ENCODE measurements at places on chromosomes 6 and 20.

DNA sequence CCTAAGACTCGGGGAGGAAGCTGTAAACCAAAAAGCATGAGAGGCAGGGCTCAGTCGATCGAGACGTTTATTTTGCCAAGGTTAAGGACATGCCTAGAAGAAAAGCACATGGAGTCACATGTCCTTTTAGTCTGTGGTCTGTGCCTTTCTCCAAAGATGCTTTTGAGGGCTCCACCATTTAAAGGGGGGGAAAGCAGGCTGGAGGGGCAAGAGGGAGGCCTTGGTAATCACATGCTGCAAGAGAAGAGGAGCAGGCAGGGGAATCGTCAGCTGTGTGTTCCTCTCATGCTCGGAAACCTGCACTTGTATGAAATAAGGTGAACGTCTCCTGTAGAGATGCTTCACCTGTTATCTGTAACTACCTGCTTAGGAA is 9.1 kb upstream of the YTHDF1 start:
- DNase-seq: no peak

- DNase-seq: no peak
Measured at GRCh38 chr20:47352332-47353238, 3.9 kb downstream of the ZMYND8 start.

GRCh38 chr20:2840967-2841531 is 504 bp downstream of the VPS16 start:
- peak; percentile 44 for DNase-seq

DNA sequence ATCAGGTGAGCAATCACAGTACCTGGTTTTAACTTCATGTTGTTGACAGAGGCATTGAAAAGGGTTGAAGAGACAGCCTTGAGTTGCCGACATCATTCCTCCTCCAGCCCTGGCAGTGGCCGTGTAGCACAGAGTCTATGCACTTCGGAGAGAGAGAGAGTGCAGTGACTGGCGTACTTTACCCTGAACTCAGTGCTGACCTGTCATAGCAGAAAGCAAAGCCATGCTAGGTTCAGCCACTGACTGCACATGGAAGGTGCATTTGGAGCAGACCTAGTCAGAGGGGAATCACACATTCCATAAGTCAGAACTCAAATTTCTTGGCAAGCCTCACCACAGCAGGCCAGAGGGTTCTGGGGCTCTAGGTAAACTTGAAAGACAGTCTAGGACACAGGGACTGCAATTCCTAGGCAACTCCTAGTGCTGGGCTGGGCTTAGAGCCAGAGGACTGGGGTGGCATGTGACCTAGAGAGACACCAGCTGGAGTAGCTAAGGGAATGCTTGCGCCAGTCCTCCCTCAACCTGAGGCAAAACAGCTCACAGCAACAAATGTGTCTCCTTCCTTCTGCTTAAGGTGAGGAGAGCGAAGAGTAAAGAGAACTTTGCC is 69.1 kb downstream of the ELOVL4 start:
- DNase-seq: no peak

DNA sequence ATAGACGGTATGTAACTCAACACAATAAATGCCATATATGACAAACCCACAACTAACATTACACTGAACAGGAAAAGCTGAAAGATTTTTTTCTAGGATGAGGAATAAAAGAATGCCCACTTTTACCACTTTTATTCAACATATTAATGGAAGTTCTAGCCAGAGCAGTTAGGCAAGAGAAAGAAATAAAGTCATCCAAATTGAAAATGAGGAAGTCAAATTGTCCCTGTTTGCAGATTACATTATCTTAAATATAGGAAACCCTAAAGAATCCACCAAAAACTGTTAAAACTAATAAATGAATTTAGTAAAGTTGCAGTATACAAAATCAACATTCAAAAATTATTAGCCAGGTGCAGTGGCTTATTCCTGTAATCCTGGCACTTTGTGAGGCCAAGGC is 24.6 kb upstream of the ADGB start:
- DNase-seq: no peak

- no peak for DNase-seq
Measured at GRCh38 chr20:58058421-58059259, 169.8 kb downstream of the ANKRD60 start.

- no peak for DNase-seq
Measured at GRCh38 chr20:15992564-15992963, 580.7 kb downstream of the KIF16B start.

DNA sequence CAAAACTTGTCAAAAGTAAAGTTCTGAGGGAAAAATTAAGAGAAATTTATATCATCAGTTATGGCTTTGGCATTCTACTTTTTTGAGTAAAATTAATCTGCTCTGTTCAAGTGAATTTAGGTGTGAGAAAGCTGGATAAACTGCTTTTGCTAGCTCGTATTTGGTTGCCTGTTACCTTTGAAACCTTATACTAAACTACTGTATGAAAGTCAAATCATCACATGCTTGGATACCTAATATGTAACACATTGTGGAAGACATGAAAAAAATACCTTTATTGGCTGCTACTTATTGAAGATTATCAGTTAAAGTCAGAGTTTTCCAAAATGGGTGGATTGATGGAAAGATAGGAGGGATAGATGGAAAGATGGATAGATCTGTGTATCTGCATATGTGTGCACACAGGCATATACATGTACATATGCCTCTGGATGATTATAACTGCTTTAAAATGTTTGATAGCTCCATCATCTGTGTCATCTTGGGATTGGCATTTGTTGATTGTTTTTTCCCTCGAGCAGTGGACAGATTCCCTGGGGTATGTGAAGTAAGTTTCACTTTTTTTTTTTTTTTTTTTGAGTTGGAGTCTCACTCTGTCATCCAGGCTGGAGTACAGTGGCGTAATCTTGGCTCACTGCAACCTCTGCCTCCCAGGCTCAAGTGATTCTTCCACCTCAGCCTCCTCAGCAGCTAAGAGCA is 24.3 kb downstream of the SCAF8 start:
- DNase-seq: no peak

- no peak for DNase-seq
Measured at GRCh38 chr20:50932016-50932485, 814 bp upstream of the ADNP start.

- no peak for DNase-seq
Measured at GRCh38 chr6:90124874-90125510, 171.7 kb downstream of the BACH2 start.

DNA sequence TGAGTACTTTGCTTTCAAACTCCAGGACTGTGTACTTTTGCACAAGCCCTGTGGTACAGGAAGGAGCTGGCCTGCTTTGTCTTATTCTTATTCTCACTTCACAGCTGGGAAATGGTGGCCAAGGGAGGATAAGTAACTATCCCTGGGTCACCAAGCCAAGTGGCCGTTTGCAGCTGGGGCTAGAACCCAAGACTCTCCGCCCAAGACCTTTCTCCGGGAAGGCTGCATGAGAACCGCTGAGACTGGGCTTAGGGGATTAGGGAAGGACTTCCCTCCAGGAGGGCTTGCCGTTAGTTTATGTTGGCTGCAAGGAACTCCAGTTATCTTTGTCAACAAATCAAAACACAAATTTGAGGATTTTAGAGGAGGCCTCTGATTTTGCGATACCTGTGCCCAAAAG is 343.2 kb upstream of the RNF24 start:
- no peak for DNase-seq

GRCh38 chr6:168196385-168196860 is 117.4 kb upstream of the FRMD1 start:
- no peak for DNase-seq

DNA sequence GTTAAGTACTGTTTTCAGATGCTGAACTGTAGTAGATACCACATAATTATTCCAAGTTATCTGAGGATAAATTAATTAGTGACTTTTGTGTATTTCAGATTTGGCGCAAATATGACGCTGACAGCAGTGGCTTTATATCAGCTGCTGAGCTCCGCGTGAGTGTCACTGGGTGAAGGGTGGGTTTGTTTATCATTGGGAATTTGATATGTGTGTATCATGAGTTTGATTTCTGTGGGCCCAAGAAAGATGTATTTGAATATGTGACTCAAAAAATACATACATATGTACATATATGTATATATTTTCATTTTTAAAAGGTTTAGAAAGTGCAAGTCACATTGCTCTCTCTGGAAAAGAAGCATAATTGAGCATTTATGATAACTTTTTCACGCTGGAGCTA is 17.4 kb downstream of the SCGN start:
- no peak for DNase-seq

- no peak for DNase-seq
Measured at GRCh38 chr20:3111995-3112394, 27.5 kb upstream of the AVP start.

DNA sequence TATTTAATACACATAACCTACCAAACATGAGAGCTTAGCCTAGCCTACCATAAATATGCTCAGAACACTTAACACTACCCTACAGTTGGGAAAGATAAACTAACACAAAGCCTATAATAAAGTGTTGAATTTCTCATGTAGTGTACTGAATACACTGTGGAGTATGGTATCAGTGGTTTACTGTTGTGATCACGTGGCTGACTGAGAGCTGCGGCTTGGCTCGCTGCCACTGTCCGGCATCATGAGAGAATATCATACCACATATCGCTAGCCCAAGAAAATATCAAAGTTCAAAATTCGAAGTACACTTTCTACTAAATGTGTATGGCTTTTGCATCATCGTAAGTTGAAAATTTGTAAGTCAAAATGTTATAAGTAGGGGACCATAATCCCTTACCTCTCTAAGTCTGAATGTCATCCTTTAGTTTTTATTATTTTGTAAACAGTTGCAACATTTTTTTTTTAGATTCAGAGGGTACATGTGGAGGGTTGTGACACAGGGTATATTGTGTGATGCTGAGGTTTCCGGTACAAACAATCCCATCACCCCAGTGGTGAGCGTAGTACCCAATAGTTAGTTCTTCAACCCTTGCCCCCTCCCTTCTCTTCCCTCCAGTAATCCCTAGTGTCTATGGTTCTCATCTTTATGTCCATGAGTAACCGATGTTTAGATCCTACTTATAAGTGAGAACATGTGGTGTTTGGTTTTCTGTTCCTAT is 14.6 kb upstream of the TAAR1 start:
- DNase-seq: no peak

- no peak for DNase-seq
Measured at GRCh38 chr20:21129861-21130260, 4.0 kb downstream of the KIZ start.

DNA sequence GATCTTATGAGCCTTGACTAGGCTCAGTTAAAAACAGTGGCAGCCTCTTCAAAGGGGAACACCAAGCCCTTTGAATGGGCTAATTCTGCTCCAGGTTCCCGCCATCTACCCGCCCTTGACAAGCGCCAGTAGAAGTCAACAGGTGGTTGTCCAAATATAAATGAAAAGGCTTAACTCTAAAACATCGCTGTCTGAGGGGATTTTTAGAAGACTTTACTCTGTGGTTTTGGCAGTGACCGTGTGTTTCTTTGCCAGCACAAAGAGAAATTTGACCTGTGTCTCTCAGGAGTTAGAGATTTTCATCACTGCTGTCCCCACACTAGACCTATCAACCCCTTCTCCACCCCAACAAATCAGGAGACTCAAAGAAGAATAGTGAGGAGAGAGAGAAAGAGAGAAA is 19.8 kb upstream of the SIM1 start:
- no peak for DNase-seq

GRCh38 chr6:44464527-44465310 is 77.2 kb downstream of the CDC5L start:
- DNase-seq: no peak

GRCh38 chr6:33249732-33250630 is 21.7 kb downstream of the VPS52 start:
- DNase-seq: peak; percentile 10

DNA sequence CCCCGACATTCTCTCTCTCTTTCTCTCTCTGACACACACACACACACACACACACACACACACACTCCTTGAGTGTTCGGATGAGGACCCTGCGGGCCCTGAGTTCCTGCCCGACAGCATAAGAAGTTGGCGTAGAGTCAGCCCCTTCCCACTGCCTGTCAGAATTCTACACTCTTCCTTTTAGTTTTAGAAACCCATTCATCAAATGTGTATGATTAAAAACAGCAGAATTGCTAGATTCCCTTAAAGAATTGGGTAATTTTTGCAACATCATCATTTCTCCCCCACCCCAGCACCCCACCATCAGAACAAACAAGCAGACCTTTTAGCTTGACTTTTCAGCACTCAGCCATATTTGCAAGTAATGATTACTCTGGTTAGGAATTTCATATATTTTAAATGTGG is 322.8 kb downstream of the FARS2 start:
- DNase-seq: no peak

DNA sequence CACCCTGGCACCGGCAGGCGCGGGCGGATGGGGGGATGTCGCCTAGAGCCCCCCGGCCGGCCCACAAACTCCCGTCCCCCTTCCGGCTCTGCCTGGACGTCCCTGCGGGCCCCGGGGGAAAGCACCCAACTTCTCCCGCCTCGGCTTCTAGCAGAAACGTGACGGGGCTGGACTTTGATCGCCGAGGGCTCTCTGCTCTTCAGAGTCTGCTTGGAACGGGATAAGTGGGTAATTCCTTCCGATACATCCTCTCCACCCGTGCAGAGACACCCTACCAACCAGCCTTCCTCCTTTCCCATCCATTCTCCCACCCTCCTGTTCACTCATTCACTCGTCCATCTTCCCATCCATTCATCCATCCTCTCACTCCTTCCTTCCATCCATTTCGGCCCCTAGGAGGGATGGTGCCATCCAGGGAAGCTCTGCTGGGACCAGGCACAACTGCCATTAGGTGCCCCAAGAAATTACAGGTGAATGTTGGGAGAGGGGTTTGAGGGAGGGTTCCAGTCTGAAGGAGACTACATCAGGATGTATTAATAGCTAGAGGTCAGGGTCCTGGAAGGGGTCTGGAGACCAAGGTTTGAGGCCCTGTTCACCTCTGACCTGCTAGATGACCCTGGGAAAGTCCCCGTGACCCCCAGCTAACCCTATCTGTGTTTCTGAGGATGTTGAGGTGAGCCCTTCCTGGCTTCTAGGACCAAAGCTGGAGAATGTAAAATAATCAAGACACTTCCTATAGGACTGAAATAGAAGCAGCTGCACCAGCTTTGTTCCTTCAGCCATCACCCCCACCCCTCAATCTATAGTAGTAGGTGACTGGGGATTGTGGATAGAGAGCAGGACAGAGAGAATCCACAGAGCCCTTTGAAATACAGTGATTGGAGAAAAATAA is 538 bp downstream of the TTLL9 start:
- no peak for DNase-seq

GRCh38 chr6:6714953-6715352 is 126.4 kb downstream of the LY86 start:
- DNase-seq: no peak

- peak; percentile 83 for DNase-seq
Measured at GRCh38 chr6:692356-692851, 535 bp downstream of the EXOC2 start.

GRCh38 chr6:19682859-19683258 is 154.3 kb upstream of the ID4 start:
- DNase-seq: no peak

GRCh38 chr6:1729133-1729749 is 119.5 kb downstream of the FOXC1 start:
- DNase-seq: no peak

DNA sequence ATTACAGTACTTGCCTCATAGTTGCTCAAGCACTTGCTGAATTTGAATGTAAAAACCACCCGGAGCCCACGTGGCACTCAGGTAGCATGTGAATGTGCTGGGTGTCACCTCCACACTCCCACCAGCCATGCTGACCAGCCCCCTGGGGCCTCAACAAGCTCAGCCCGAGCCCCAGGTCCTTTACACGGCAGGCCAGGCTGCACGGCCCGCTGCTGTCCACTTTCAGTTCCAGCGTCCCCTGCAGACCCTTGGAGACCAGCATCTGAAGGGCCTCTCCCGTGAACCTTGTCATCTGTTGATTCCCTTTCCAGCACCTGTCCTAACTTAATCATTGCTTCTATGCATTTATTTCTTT is 33.3 kb upstream of the ZBP1 start:
- DNase-seq: no peak

GRCh38 chr20:49865559-49865958 is 49.8 kb downstream of the SPATA2 start:
- DNase-seq: no peak

- no peak for DNase-seq
Measured at GRCh38 chr6:2745246-2745645, 5.5 kb downstream of the MYLK4 start.
